ENCODE measurements at places on chromosomes 6 and 20. TPM values are rescaled to one million over a fixed set of nuclear protein-coding genes. Genes with fewer than 3 reads are reported as not detected.

SLC4A11 gene
- polyA plus RNA-seq, result 0.65 TPM

- no peak for DNase-seq
Observed at GRCh38 chr6:28517964-28518363, 2.4 kb upstream of the GPX6 start.

GRCh38 chr6:97067045-97067444 lies 142.5 kb downstream of the KLHL32 start:
- DNase-seq, result no peak

SPATA25 gene
- 3.3 TPM for polyA plus RNA-seq

DNA sequence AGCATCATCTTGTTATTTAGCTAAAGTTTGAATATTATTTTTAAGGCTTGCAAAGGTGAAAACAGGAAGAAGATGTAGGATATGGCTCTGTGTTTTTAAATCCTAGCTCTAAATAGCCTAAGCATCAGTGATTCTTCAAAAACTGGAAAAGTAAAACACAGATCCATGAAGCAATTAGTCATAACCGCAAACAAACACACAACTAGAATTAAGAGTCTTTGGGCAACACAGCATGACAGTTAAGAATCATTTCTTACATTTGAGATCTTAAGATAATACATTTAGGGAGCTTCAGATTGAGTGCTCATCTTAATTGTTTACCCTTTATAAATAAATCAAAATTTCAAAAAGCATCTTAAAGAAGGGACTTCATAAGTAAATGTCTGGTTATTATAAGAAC lies 115.8 kb upstream of the MAP7 start:
- no peak for DNase-seq

GRCh38 chr6:42783876-42784642 lies 2.2 kb downstream of the BICRAL start:
- peak; percentile 70 for DNase-seq

ME1 gene
- 1.6 TPM for polyA plus RNA-seq

RAMACL gene
- not detected for polyA plus RNA-seq

KIFC1 gene
- 30.1 TPM for polyA plus RNA-seq

- peak; percentile 46 for DNase-seq
Observed at GRCh38 chr6:31180500-31180899, 10.0 kb upstream of the POU5F1 start.

- DNase-seq, result no peak
Observed at GRCh38 chr6:168181876-168182275, 102.9 kb upstream of the FRMD1 start.

DNA sequence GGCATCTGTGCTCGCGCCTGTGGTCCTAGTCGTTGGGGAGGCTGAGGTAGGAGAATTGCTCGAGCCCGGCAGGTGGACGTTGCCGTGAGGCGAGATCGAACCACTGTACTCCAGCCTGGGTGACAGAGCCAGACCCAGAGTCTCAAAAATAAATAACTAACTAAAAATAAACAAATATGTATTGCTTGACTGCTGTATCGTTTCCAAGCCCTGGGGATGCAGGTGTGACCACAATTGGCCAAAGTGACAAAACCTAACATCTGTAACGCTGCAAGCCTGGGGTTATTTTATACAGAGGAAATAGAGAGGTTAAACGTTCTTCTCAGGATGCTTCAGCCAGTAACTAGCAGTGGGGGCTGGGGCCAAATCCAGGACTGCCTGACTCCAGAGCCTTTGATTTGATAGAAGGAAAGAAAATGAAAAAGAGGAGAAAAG lies 1.9 kb upstream of the SRSF3 start:
- DNase-seq, result no peak

DNA sequence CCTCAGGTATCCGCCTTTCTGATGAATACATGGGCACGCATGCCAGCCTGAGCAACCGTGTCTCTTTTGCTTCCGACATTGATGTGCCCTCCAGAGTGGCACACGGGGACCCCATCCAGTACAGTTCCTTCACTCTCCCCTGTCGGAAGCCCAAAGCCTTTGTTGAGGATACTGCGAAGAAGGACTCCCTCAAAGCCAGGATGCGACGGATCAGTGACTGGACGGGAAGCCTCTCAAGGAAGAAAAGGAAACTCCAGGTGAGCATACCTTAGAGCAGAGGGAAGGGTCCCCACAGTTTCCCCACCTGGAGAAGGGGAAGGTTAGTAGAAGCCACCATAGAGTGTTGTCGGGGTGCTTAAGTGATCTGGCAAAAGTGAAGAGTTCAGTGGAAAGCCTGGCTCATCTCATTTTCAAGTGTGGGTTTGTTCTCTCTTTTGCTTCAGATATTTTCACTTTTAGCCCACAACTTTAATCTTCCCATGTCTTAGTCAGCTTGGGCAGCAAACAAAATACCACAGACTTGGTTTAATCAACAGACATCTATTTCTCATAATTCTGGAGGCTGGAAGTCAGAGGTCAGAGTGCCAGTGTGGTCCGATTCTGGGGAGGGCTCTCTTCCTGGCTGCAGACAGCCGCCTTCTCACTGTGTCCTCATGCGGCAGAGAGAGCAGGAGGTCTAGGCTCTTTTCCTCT lies 133.5 kb upstream of the CLDN20 start:
- no peak for DNase-seq
